IMR-90 (cell line): ENCODE measurements at places on chromosomes 4 and X. TPM values are rescaled to one million over a fixed set of nuclear protein-coding genes. Genes with fewer than 3 reads are reported as not detected.

DNA sequence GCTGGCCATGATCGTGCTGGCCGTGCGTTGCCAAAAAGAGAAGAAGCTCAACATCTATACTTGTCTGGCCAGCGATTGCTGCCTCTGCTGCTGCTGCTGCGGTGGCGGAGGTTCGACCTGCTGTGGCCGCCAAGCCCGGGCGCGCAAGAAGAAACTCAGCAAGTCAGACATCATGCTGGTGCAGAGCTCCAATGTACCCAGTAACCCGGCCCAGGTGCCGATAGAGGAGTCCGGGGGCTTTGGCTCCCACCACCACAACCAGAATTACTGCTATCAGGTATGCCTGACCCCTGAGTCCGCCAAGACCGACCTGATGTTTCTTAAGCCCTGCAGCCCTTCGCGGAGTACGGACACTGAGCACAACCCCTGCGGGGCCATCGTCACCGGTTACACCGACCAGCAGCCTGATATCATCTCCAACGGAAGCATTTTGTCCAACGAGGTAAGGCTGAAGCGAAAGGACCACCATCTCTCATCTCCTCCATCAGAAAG lies 3.3 kb downstream of the PCDH10 start:
- no peak for DNase-seq

DNA sequence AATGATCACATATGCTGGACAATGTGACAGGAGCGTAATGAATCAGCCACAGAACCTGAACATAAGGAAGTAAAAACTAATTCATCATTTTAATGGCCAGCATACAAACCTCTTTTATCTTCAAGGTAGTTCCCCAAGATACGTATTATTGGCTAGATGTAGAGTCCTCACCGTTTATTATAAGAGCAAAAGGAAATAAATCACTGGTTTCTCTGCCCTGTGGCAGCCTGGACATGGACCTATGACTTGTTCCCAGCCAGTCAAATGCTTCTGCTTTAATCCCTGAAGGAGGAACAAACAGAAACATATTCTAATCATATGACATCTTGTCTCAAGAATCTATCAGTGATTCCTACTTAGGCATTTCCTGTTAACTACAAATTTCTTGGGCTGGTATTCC lies 86.8 kb upstream of the FAM241A start:
- DNase-seq, result peak; percentile 14

DNA sequence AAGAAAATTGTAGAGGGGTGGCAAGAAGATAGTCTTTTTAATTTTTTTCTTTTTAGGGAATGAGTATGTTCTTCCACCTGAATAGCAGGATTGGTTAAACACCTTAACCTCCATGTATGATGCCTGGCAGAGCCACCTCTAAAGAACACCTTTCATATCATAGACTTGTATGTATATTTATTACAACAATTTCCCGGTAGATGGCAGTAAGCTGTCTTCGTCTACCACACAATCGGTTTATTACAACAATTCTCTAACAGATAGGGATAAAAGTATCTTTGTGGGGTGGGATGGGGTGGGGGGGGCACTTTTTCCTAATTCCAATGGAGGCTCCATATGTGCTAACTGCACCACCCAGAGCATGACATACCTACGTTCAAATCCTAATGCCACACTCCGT lies 255.5 kb downstream of the LDB2 start:
- no peak for DNase-seq

- no peak for DNase-seq
Measured at GRCh38 chrX:64184396-64184795, 21.1 kb downstream of the AMER1 start.

- DNase-seq, result no peak
Measured at GRCh38 chrX:7073336-7073735, 74.2 kb upstream of the STS start.

CLNK gene
- not detected in 2 replicates for total RNA-seq

DNA sequence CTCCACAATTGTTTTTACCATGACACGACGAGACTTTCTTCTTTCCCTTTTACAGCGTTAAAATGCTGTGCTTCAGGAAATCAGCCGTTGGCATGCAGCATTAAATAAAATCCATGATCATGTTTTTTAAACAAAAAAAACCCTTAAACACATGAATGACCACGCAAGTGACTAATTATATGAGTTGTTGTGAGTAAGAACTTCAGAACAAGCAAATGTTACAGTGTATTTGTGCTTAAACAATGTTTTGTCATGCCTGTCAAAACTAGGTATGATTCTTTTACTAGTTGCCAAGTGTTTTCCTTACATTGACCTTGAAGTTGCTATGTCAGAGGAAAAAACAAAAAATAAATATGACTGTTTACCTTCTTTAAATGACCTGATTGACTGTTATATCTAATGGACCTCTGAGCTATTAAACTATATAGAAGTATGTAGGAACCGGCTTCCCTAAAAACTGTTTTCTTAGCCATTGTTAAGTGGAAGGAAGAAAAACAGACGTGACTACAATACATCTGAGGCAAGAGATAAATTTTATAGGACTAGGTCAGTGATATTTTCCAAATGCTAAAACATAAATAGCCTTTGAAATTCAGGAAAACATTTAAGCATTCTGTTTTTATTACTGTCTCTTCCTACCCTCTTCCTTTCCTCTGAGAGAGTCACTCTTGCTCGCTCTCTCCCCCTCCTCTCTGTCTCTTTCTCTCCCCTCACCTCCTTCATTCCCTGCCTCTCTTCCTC lies 197.1 kb downstream of the PALLD start:
- peak; percentile 43 for DNase-seq

GRCh38 chrX:147741776-147742175 lies 169.9 kb upstream of the FMR1 start:
- no peak for DNase-seq

MAGEB10 gene
- total RNA-seq, result not detected in 2 replicates

DNA sequence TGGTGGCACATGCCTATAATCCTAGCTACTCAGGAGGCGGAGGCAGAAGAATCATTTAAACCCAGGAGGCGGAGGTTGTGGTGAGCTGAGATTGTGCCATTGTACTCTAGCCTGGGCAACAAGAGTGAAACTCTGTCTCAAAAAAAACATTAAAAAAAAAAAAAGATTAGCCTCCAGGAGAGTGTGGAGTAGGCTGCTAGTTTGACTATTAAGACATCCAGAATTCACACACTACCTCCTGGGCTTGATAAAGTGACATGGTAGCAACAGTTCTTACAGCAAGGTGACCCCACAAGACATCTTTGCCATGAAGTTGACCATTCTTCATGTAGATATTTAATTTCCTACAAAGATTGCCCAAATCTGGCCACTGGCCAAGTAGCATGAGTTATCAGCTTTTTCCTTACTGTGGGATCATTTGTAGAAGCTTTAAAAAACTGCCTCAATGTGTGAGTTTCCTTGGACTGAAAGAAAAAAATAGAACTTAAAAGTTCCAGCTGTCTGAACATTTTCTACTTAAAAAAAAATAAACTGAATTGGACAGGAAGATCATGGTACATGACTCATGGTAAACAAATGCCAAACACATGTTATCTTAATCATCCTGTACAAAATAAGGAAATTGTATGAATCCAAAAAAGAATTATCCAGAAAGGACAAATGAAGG lies 35.3 kb upstream of the SPRY1 start:
- DNase-seq, result peak; percentile 94

DNA sequence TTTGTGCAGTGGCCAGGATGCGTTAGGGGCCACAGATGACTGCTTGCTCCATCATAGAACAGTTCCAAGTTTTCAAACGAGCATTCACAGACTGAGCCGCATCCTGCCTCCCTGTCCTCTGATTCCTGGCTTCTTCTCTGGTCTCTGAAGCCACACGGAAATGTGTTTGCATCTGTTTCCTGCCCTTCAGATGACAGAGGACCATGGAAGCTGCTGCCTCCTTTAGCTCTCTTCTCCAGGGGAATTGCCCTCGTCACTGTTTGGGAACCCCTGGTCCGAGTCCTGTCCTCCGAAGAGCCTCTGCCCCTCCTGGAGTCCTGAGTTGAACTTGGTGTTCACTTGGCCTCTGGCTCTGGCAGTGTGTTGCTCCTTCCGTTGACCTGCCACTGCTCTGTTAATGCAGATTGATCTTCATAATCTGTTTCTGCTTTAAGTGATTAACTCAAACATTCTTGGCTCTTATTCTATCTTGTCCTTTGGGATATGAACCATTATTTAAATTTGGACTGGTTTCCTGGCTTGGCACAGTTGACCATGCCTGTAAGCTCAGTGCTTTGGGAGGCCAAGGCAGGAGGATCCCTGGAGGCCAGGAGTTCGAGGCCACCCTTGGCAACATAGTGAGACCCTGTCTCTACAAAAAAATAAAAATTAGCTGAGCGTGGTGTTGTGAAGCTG lies 96.0 kb downstream of the PTTG2 start:
- no peak for DNase-seq

DNA sequence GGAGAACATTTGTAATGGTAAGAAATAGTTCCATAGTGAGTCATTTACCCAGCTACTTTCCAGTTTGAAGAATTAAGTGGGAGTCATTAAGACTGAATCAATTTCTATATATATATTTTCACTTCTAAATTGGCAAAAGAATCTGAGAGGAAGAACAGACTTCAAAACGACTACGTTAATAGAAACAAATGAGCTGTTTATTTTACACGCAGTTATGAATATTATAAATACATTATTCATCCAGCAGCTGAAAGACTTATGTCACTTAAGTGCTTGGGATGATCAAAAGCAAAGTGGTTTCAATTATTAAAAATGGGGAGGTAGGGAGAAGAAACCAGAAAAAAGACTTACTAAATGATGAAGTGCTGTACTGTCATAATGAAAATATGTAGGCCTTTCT lies 260.5 kb upstream of the DDX53 start:
- DNase-seq, result peak; percentile 28

DNA sequence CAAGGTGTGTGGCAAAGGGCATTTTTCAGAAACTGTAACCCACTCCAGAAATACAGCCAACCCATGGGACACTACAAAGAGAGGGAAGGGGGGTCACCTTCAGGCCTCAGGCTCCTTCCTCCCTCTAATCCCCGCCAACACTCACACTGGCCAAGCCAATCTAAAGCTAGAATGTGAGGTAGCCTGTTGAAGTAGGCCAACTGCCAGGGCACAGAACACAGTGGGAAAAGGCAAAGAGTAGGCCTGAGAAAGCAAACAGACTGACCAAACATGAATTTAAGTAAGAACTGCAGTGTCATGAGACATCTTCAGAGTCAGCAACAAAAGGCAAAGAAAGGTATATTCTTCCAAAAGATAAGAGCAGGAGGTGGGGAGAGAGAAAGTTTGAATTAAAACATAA lies 289.0 kb downstream of the HNRNPD start:
- DNase-seq, result no peak

GRCh38 chr4:1187182-1187581 lies 14.8 kb upstream of the SPON2 start:
- peak; percentile 42 for DNase-seq

GLRA3 gene
- total RNA-seq, result not detected in 2 replicates

DNA sequence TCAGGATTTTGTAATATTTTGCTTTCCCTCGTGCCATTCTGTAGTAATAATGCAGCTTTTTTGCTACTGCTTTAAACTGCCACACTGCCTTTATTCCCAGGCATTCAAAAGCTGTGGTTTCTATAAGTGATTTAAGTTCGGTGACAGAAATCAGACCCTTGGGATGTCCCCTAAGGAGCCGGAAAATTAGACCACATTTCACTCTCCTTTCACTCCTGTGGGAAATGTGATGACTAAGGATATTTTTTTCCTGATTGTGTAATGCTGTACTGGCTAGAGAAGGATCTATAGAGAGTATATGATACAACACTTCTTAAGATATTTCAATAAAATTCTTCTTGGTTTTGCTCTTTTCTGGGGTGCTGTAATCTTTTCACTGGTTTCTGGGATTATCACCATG lies 24.4 kb downstream of the UGT2A3 start:
- no peak for DNase-seq

- DNase-seq, result no peak
Measured at GRCh38 chrX:24147165-24147564, 2.4 kb upstream of the ZFX start.

GRCh38 chr4:159146488-159146887 lies 43.6 kb downstream of the RAPGEF2 start:
- peak; percentile 9 for DNase-seq

DNA sequence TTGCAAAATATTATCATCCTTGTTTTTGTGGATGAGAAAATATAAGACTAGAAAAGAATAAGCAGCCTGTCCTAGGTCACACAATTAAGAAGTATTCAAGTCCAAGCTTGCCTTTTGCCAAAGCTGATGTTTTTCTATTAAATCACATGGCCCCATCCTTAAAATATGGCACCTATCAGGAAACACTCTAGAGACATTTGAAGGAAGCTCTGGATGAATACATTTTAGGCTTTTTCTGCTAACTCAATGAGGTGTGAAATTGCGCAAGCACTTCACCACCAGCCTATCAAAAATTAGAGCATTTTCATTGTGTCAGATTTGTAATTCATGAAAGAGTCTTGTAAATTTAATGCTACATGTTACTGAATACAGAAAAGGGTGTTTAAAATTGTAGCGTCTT lies 251.1 kb upstream of the MAD2L1 start:
- no peak for DNase-seq

DNA sequence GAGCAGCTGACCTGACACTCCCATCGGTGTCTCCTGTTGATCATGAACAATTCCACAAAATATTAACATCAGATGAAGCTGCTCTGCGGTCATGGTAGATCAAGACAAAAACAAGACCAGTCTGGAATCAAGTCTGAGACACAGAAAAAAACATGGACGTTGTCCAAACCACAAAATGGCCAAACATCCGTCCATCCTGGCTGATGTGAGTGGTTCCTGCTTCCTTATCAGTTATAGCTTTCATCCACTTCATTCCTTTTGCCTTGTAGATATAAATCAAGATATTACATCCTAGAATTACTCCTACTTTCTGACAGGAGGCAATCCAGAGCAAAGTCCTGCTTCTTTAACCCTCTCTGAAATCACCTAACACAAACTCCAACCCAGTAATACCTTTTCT lies 28.8 kb upstream of the PCSK1N start:
- peak; percentile 62 for DNase-seq

- DNase-seq, result no peak
Measured at GRCh38 chr4:52852711-52853110, 9.4 kb upstream of the RASL11B start.

GRCh38 chrX:153863251-153863991 lies 22.6 kb downstream of the L1CAM start:
- DNase-seq, result no peak

DNA sequence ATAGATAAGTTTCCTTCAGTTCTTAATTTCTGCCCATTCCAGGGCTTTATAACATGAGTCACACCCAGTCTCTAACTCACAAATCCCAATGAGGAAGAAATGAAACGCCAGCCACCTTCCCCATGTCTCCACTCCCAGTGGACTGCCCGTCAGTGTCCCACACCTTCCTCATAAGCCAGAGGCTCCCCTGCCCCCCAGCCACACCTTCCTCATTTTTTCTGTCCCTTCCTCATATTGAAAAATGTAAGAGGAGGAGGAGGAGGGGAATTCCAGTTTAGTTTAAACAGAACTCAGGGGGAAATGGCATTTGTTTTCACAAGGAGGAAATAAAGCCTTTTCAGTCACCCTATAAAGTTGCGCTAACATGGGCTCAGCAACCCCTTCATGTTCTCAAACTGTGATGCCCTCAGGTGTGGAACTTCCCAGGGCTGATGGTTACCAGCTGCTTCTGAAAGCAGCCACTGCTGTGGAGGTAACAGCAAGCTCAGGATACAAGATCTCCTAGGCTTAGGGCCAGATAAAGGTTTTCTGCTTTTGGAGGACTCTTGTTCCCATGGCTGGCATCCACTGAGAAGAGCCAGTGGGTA lies 97.8 kb downstream of the PARM1 start:
- no peak for DNase-seq

- DNase-seq, result no peak
Measured at GRCh38 chr4:150889306-150889705, 125.8 kb downstream of the LRBA start.

GRCh38 chr4:144104509-144105130 lies 35.9 kb downstream of the GYPA start:
- no peak for DNase-seq

GRCh38 chr4:90597927-90598326 lies 470.7 kb downstream of the CCSER1 start:
- no peak for DNase-seq
